ENCODE measurements at places on chromosomes 3 and 15. TPM values are rescaled to one million over a fixed set of nuclear protein-coding genes. Genes with fewer than 3 reads are reported as not detected.

CELSR3 gene
- 1.4 TPM for total RNA-seq

KNG1 gene
- not detected for total RNA-seq

GTF2A2 gene
- 31.5 TPM for total RNA-seq

GOLGA6L9 gene
- total RNA-seq: 1.4 TPM

SLC12A6 gene
- 31.4 TPM for total RNA-seq

ALDH1L1 gene
- total RNA-seq: under 0.01 TPM

ONECUT1 gene
- total RNA-seq: not detected

SLCO2A1 gene
- total RNA-seq: not detected

EXD1 gene
- not detected for total RNA-seq

SAMMSON gene
- not detected for total RNA-seq

KIF15 gene
- 8.4 TPM for total RNA-seq

CD276 gene
- total RNA-seq: 125 TPM

ARHGAP11A gene
- 23.5 TPM for total RNA-seq

GPR171 gene
- not detected for total RNA-seq

GCSAM gene
- total RNA-seq: not detected

CPN2 gene
- total RNA-seq: not detected

ADAMTS9 gene
- total RNA-seq: 4.6 TPM

EFCC1 gene
- under 0.01 TPM for total RNA-seq
